Effector memory CD4-positive, alpha-beta T cell (primary cell): ENCODE measurements at places on chromosomes 1 and 21.

GRCh38 chr1:80064524-80064923, 1058.0 kb upstream of the ADGRL4 start:
- H3K4me3 ChIP-seq: no peak overlapping the region
- H3K27ac ChIP-seq: no peak overlapping the region
- H3K27me3 ChIP-seq: no peaks in the 10 kb centered on the region
- no peaks in the 10 kb centered on the region for H3K4me1 ChIP-seq
- DNase-seq: no peak

GRCh38 chr1:14296795-14297194, 301.7 kb upstream of the KAZN start:
- no peak for DNase-seq
- no peaks in the 10 kb centered on the region for H3K36me3 ChIP-seq
- no peak overlapping the region for H3K4me3 ChIP-seq
- H3K27ac ChIP-seq: no peak overlapping the region

DNA sequence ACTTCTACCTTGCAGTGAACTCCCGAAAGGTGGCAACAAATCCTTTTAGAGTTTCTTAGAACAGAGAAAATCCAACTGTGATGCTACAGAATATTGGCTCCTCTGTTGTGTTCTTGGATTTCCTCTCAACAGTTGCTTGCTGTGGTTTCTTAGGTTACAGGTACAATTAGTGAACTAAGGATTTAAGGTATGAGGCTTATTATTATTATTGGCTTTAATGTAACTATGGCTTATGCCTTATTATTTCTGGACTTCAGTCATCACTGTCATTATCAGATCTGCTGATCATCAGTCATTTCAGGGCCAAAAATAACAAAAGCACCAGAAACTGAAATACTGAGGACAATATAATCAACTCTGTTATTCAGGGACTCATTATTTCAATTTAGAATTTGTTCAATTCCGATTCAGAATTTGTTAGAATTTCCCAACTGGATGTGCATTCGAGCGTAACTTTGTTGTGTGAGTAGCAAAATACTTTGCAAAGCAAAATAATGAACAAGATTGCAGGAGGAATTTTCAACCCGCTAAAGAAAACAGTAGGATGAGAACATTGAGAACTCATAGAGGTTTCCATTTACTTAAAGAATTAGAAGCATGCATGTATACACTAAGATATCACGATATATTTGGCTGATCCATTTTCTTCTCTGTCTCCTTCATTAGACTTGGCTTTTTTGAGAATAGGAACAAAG, 65.5 kb upstream of the AK4 start:
- DNase-seq: no peak
- H3K27me3 ChIP-seq: no peaks in the 10 kb centered on the region
- no peaks in the 10 kb centered on the region for H3K36me3 ChIP-seq
- H3K27ac ChIP-seq: no peak overlapping the region

DNA sequence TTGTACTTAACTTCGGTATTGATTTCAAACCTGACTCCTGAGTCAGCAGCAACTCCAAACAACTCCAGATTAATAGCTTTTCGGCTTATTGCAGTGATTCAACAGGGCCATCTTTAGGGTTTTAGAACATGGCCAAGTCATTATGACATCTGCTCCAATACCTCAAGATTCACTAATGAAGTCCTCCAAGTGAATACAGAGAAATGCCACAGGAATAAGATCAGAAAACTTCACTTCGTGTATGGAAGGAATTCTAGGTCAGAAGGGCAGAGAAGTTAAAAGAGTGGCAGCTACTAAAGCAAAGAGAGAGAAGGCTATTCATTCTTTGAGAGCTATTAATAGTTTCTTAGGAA, 7.6 kb upstream of the C1orf116 start:
- peaks cover 2% of the 10 kb centered on the region for H3K27me3 ChIP-seq
- no peak overlapping the region for H3K4me3 ChIP-seq
- no peaks in the 10 kb centered on the region for H3K36me3 ChIP-seq
- DNase-seq: no peak
- no peaks in the 10 kb centered on the region for H3K4me1 ChIP-seq

GRCh38 chr1:55669293-55669692, 454.1 kb upstream of the USP24 start:
- H3K36me3 ChIP-seq: no peaks in the 10 kb centered on the region
- H3K4me3 ChIP-seq: no peak overlapping the region

GRCh38 chr1:224742349-224742748, 126.2 kb downstream of the CNIH3 start:
- no peak for DNase-seq
- H3K4me3 ChIP-seq: no peak overlapping the region
- H3K4me1 ChIP-seq: no peaks in the 10 kb centered on the region
- H3K27ac ChIP-seq: no peak overlapping the region
- H3K36me3 ChIP-seq: no peaks in the 10 kb centered on the region

- H3K27ac ChIP-seq: no peak overlapping the region
- DNase-seq: no peak
- H3K4me1 ChIP-seq: no peaks in the 10 kb centered on the region
- no peaks in the 10 kb centered on the region for H3K27me3 ChIP-seq
Measured at GRCh38 chr1:234114648-234115307, 210.3 kb downstream of the SLC35F3 start.
